ENCODE measurements at places on chromosomes 6 and 20.

DNA sequence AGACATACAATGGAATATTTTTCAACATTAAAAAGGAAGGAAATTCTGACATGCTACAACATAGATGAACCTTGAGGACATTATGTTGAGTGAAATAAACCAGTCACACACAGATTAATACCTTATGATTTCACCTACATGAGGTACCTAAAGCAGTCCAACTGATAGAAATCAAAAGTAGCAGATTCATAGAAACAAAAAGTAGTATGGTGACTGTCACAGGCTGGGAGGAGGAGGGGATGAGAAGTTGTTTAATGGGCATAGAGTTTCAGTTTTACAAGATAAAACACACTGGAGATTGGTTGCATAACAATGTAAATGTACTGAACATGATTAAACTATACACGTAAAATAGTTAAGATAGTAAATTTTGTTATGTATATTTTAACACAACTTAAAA lies 48.5 kb upstream of the OLIG3 start:
- no peak for DNase-seq

- DNase-seq, result no peak
These were observed 36.4 kb upstream of the NELFCD start for GRCh38 chr20:58944610-58945009.

GRCh38 chr20:18983796-18984195 lies 170.2 kb downstream of the SCP2D1 start:
- DNase-seq, result no peak

DNA sequence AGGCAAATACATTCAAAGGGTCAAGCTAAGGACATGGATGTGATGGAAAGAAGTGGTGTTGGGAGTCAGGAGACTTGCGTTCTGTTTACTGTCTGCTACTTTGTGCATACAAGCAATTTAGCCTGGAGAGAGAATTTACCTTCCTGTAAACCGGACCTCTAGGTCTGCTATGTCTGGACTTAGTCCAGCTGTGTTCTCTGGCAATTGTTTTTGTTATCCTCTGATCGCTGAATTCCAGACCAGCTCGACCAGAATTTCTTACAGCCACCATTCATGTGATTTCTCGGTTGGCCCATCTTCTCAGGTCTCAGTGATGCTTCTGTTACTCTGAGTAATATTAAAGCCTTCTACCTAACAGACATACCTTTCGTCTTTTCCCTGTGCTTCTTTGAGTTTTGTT lies 75.2 kb downstream of the LRRC1 start:
- DNase-seq, result no peak

GRCh38 chr6:26197636-26197932 lies 110.4 kb downstream of the HFE start:
- no peak for DNase-seq

Data from HFF-Myc (cell line).